Vagina (tissue), 2 donors: ENCODE measurements at places on chromosomes 12 and 14.

DNA sequence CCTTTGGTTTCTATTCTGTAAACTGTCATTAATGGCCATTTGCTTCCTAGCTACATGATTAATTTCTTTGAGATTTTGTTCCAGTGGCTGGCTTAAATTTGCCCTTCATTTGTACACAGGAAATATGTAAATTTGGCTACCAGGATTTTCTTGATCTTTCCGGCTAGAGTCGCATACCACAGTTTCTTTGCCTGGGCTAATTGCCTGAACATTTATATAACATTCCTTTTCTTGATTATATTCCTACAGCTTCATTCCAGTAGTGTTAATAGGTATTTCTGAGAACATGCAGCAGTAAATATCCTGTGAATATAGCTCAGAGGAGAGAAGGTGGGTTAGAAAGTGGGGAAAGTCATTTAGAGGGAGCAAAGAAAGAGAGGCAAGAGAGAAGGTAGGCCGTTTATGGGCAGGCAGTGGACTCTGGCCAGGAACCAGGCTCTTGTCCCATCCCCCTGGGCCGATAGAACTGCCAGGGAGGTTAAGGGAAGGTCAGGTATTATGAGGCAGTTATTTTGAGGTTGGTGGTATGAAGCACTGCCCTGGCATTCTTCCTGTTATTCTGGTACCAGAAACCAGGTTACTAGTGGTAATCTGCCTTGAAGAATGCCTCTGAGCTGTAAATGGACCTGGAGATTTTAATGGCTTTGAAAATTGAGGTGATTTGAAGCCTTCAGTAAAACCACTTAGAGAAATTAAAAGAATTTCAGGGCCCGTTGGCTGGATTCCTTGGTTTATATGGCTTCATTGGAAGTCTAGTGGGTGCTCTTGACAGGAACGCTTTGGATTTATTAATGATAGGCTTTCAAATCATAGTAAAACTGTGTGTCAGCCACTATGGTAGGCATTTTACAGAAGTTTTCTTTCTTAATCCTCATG, 4.4 kb downstream of the RNF10 start:
- DNase-seq, result no peak

GRCh38 chr12:7060353-7060954, at the start of gene C1S:
C1S (plus strand) TSS chr12:7060718; CDS start chr12:7061913, 1,195 bp downstream.
- DNase-seq, result no peak

DNA sequence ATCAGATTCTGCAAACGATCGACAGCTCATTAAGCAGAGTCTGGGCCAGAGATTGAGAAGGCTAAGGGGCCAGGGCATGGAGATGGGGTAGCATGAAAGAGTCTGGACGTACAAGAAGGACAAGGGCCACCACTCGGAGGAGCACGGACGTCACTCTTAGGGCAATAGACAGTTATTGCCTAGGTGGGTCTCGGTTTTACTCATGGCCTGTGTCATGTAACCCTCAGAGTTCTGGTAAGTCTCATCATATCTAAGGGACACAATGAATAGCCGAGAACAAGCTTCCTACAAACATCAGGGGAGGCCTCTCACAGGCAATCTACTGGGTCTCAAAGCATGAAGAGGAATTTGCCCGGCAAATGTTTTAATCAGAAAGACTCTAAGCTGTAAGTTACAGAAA, 30.4 kb upstream of the ITPK1 start:
- no peak for DNase-seq

- DNase-seq, result no peak
Measured at GRCh38 chr14:43651185-43651787, 855.8 kb downstream of the FSCB start.

GRCh38 chr12:92740411-92740810, 37.6 kb downstream of the PLEKHG7 start:
- DNase-seq, result no peak

DNA sequence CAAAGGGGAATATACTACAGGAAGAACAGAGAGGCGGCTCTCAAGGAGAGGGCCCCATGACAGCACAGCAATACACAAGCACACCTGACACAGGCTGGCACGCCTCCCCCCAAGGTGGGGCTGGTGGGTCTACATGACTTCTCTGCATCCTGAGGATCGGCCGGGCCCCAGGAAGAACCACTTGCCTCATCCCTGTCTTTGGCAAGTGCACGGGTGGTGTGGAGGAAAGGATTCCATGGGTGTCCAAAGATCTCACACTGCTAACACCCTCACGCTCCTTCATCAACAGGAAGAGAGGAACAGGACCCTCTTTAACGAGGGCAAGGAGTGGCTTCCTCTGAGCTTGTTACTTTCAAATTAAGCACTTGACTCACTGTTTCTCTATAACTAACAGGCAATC, 7.3 kb downstream of the VAMP1 start:
- DNase-seq, result no peak

DNA sequence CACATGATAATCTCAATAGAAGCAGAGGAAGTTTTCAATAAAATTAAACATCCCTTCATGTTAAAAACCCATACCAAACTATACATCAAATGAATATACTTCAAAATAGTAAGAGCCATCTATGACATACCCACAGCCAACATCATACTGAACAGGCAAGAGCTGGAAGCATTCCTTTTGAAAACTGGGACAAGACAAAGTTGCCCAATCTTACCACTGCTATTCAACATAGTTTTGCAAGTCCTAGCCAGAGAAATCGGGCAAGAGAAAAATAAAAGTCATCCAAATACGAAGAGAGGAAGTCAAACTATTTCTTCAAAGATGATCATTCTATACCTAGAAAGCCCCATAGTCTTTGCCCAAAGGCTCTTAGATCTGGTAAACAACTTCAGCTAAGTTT, 454.7 kb upstream of the PRICKLE1 start:
- no peak for DNase-seq

DNA sequence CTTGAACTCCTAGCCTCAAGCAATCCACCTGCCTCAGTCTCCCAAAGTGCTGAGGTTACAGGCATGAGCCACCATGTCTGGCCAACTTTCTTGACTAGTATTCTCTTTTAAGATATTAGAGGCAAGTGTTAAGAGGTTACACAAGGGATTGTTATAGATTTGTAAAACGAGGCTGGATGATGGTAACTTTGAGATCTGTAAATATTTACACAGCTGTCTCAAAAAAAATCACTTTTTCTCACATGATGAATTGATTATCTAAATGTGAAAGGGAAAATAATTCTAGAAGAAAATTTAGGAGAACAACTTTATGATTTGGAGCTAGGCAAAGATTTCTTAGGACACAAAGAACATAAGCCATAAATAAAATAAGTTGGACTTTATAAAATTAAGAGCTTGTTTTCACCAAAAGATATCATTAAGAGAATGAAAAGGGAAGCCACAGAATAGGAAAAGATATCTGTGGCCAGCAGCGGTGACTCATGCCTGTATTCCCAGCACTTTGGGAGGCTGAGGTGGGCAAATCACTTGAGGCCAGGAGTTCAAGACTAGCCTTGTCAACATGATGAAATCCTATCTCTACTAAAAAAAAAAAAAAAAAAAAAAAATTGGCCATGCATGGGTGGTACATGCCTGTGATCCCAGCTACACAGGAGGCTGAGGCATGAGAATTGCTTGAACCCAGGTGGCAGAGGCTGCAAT, 77.4 kb downstream of the BBS10 start:
- no peak for DNase-seq

GRCh38 chr12:119649202-119649808, 18.6 kb upstream of the PRKAB1 start:
- DNase-seq, result no peak

- no peak for DNase-seq
Measured at GRCh38 chr12:51973560-51973959, 22.1 kb downstream of the ACVR1B start.

DNA sequence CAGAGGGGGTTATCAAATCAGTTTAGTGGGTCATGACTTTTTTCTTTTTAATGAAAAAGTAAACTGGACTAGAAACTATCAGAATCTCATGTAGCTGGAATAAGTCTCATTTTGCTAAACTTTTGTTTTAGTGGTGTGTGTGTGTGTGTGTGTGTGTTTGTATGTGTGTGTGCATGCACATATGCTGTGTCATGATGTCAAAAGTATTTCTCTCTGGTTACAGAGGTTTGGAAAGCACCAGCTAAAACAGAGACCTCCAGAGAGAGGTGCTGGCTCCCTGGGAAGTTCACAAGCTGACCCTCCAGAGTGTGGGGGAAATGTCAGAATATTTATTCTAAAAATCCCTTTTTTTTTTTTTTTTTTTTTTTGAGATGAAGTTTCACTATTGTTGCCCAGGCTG, 114.7 kb downstream of the LGMN start:
- no peak for DNase-seq

- no peak for DNase-seq
Measured at GRCh38 chr12:129564768-129565167, 339.1 kb downstream of the TMEM132D start.

GRCh38 chr12:53567961-53568808, 58.0 kb downstream of the ATF7 start:
- DNase-seq, result no peak

DNA sequence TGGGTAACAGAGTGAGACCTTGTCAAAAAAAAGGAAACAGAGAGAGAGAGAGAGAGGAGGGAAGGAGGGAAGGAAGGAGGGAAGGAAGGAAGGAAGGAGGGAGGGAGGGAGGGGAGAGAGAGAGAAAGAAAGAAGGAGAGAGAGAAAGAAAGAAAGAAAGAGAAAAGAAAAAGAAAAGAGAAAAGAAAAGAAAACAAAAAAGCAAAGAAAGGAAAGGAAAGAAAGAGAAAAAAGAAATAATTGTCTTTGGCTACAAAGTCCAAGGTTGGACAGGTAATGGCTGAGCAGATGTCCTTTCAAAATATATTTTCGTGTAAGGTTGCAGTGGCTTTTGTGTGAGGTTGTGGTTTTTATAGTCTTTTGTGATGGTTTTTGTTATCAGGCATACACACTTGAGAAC, 21.6 kb upstream of the CCDC60 start:
- DNase-seq, result no peak

- DNase-seq, result peak; percentile 22
Measured at GRCh38 chr12:56998316-56998715, 8.0 kb downstream of the ZBTB39 start.

DNA sequence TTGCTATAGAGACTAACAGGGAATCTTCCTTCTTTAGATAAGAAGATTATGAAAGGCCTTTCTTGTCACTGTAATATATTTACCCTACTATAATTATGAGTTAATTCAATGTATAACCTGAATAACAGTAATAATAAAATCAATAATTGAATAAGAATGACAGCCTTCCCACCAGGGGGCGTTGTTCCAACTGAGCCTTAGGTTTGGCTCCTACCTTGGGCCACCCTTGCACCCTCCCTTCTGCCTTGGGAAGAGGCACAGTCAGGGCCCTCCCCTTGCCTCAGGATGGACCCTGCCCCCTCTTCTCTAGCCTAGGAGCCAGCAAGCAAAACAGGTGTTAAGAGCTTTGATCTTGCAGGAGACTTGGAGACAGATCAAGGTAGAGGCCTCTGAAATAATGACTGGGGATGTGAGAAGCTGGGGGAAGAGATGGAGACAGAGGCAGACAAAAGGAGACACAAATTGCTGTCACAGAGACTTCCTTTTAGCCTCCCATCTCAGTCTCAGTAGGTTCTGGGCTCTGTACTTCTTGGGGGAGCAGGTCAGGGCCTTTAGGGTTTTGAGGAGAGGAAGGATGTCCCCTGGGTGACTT, 40.1 kb upstream of the CISTR start:
- no peak for DNase-seq

GRCh38 chr12:16607906-16608775, 2.2 kb upstream of the LMO3 start:
- DNase-seq, result no peak

GRCh38 chr14:86299994-86300393, 770.0 kb downstream of the FLRT2 start:
- DNase-seq, result no peak

DNA sequence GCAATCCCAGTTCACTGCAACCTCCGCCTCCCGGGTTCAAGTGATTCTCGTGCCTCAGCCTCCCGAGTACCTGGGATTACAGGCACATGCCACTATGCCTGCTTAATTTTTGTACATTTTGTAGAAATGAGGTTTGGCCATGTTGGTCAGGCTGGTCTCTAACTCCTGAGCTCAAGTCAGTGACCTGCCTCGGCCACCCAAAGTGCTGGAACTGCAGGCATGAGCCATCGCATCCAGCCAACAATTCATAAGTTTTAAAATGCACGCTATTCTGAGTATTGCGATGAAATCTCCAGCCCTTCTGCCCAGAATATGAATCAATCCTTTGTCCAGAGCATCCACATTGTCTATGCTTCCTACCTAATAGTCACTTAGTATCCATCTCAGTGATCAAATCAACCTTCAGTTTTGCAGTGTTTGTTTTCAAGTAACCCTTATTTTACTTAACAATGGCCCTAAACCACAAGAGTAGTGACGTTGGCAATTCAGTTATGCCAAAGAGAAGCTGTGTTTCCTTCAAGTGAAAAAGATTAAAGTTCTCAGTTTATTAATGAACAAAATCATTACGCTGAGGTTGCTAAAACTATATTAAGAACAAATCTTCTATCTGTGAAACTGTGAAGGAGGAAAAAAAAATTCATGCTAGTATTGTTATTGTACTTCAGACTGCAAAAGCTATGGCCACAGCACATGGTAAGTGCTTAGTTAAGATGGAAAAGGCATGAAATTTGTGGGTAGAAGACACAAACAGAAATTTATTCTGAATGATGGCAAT, 11.0 kb downstream of the GCH1 start:
- no peak for DNase-seq

DNA sequence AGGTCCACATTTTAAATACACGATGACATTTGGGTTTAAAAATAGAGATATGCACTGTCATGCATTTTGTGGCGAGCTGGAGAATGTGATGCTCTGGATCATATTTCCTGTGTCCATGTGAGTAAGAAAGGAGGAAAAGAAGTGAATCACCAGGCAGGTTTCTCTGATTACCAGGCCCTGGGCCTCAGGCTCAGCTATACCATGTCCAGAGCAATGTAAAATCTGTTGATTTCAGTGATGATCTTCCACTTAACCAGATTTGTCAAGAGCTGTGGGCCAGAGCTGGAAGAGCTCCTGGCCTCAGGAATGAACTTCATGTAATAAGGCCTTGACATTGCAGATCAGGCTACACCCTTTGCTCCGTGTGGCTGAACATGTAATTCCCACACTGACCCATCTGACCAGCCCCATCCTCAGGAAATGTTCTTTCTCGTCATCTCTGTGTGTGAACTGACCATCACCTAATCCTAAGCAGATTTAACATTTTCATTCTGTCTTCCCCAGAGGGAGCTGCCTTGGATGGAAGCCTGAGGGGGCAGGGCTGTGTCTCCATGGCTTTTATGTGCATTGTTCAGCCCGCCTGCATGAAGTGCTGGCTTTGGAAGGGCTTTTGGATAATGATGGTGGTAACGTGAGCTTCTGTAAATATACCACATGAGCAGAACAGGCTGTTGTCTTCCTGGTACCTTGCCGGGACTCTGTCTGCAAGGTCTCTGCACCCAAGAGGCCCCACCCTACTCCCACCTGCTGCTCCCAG, 54.5 kb downstream of the CRACR2A start:
- no peak for DNase-seq

GRCh38 chr14:77985211-77985615, 185.0 kb upstream of the NRXN3 start:
- DNase-seq, result no peak

DNA sequence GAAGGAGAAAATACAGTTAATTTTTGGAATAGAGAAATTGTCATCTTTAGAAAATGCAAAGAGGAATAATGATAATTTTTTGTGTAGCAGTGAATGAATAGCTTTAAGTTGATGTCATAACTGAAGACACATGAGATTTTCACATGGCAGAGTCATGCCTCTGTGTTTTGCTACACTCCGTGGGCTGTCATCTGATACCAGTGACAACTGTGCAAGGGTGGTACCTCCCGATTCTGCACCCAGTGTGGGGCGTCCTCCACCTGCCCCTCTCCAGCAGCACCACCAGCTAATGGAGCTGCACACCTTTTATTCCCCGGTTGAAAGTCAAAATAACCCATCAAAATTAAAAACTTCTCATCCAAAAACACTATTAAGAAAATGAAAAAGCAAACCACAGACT, 47.2 kb downstream of the ANKRD9 start:
- DNase-seq, result no peak
